Forelimb muscle (tissue), 1 donor: ENCODE measurements at places on chromosomes 1 and 21. TPM values are rescaled to one million over a fixed set of nuclear protein-coding genes. Genes with fewer than 3 reads are reported as not detected.

DNA sequence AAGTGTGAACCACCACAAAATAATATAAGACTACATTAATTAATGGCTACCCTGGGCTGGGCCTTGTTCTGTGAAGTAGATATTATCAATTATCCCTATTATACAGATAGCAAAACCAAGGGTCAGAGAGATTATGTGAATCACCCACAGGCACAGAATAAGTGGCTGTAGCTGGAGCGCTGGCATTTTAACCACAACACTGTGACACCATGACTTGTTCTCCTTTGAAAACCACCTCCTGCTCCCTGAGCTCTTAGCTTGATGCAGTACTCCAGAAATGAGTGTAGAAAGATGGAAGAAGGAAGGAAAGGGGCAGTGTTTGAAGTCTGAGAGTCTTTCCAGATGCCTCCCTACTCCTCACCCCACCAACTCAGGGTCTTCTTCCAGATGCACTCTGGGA lies 29.5 kb upstream of the JUN start:
- no peak for DNase-seq

GRCh38 chr1:202835548-202836072 lies 24.9 kb downstream of the PCAT6 start:
- DNase-seq = no peak

DNA sequence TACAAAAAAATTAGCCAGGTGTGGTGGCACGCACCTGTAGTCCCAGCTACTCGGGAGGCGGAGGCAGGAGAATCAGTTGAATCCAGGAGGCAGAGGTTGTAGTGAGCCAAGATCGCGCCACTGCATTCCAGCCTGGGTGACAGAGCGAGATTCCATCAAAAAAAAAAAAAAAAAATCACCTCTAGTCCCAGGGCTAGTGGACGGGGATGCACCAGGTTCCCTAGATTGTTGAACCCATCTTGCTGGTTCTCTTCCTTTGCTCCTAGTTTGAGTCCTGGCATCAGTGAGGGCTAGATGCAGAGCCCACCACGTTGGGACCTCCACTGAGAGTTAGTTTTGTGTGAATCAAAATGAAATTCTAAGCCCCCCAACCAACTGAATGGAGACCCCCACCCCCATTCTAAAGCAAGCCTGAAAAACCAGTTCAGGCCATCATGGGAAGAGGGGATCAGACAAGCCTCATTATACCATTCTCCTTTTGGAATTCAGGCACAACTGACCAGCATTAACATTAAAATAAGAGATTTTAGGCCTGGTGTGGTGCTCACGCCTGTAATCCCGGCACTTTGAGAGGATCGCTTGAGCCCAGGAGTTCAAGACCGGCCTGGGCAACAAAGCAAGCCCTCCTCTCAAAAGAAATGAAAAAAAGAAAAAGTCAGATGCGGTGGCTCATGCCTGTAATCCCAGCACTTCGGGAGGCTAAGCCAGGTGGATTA lies 17.9 kb upstream of the L1TD1 start:
- no peak for DNase-seq

GRCh38 chr1:85062425-85063026 lies 14.2 kb upstream of the MCOLN3 start:
- DNase-seq = no peak

DNA sequence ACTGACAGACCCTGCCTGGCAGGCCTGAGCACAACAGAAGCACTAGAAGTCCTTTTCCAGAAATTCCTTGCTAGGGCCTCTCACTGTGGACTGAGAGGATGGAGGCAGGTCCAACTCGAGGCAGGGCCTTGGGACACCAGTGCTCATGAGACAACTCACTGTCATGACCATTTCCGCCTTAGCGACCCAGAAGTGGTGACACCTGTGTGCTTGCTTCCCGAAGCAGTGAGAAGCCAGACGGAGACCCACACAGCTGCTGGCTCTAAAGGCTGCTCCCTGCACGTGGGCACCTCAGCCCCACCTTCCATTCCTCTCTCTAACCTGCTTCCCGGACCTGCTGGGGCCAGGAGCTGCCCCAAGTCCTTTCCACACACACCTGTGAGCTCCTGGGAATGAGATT lies 33.0 kb downstream of the KCNC4 start:
- no peak for DNase-seq

The FAM110D gene
- polyA plus RNA-seq = 0.76 TPM

GRCh38 chr1:70169018-70169839 lies 36.1 kb downstream of the LRRC40 start:
- no peak for DNase-seq

GRCh38 chr1:17891205-17892110 lies 136.3 kb downstream of the ACTL8 start:
- no peak for DNase-seq

The FCRLB gene
- polyA plus RNA-seq = 0.40 TPM

- peak; percentile 31 for DNase-seq
Measured at GRCh38 chr1:34924759-34925555, 4.5 kb downstream of the DLGAP3 start.

- no peak for DNase-seq
Measured at GRCh38 chr1:204045430-204045829, 27.5 kb upstream of the SOX13 start.

The RNASEL gene
- polyA plus RNA-seq = 2.5 TPM

GRCh38 chr1:23895082-23895481 lies 18.1 kb downstream of the CNR2 start:
- DNase-seq = no peak

- no peak for DNase-seq
Measured at GRCh38 chr1:58063095-58063494, 483.4 kb downstream of the OMA1 start.

- no peak for DNase-seq
Measured at GRCh38 chr1:234975122-234975940, 153.3 kb downstream of the TOMM20 start.

GRCh38 chr1:117674521-117675400 lies 68.9 kb downstream of the TENT5C start:
- DNase-seq = no peak

GRCh38 chr21:22421416-22422180 lies 1423.4 kb downstream of the NCAM2 start:
- DNase-seq = no peak

The FLG2 gene
- 0.06 TPM for polyA plus RNA-seq

The PTAFR gene
- polyA plus RNA-seq = 1.7 TPM

The DPT gene
- 84.4 TPM for polyA plus RNA-seq

DNA sequence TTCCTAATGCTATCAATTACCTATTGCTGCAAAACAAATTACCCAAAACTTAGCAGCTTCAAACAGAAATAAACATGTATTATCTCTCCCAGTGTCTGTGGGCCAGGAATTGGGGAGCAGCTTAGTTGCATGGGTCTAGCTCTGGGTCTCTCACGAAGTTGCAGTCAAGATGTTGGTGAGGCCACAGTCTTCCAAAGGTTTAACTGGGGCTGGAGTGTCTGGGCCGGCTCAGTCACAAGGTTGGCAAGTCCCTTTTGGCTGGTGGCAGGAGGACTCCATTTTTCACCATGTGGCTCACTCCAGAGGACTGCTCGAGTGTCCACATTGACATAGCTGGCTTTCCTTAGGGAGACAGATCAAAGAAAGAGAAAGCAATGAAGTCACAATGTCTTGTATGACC lies 5.0 kb upstream of the LRP8 start:
- DNase-seq = no peak

GRCh38 chr1:242128951-242129502 lies 130.1 kb upstream of the MAP1LC3C start:
- no peak for DNase-seq

GRCh38 chr1:89523572-89524368 lies 859 bp upstream of the LRRC8B start:
- DNase-seq = no peak

DNA sequence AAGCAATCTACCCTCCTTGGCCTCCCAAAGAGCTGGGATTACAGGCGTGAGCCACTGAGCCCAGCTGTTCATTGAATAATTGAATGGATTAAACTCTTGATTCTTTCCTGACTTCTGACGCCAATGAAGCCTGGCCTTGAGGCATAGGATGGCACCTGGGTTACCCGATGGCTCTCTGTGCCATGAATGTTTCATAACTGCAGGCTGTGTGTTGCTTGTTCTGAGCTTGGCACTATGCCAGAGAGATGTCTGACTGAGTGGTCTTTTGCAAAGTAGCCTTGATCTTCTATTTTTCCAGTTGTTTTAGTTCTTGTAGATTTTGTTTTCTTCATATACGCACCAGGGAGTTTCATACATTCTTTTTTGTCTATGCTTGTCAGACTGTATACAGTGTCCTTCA lies 38.5 kb upstream of the AK4 start:
- DNase-seq = no peak

The IGFN1 gene
- 3.4 TPM for polyA plus RNA-seq

DNA sequence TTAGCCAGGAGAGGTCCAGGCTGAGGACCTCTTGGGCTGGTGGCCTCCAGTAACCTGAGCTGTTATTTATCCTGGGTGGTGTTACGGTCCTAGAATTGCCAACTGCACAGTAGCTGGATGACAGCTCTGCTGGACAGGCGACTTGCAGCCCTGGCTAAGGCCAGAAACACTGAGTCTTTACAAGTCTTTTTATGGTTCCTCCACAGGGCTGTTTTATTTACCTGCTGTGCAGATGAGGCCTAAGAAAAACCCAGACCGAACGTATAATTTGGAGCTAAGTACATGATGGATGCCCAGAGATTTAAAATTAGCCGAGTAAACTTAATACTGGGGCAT lies 30.4 kb upstream of the LRRC38 start:
- no peak for DNase-seq

The APOBEC4 gene
- not detected for polyA plus RNA-seq

DNA sequence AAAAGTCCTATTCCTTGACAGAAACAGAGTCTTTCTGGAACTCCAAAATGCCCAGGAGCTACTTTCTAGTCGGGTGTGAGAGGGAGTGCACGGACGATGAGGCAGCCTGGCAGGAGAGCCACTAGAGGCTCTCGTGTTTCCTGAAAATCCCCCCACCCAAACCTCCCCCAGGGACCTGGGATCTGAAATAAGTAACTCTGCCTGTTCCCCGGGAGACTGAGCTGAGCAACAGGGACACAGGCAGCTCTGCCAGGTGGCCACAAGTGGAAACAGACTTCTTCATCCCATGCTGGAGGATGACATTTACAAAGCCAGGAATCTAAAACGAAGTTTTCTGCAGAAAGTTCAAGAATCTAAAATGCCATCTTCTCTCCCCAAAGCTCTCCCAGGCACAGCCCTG lies 77.1 kb downstream of the ITPKB start:
- DNase-seq = no peak

The S100A16 gene
- 43.0 TPM for polyA plus RNA-seq

DNA sequence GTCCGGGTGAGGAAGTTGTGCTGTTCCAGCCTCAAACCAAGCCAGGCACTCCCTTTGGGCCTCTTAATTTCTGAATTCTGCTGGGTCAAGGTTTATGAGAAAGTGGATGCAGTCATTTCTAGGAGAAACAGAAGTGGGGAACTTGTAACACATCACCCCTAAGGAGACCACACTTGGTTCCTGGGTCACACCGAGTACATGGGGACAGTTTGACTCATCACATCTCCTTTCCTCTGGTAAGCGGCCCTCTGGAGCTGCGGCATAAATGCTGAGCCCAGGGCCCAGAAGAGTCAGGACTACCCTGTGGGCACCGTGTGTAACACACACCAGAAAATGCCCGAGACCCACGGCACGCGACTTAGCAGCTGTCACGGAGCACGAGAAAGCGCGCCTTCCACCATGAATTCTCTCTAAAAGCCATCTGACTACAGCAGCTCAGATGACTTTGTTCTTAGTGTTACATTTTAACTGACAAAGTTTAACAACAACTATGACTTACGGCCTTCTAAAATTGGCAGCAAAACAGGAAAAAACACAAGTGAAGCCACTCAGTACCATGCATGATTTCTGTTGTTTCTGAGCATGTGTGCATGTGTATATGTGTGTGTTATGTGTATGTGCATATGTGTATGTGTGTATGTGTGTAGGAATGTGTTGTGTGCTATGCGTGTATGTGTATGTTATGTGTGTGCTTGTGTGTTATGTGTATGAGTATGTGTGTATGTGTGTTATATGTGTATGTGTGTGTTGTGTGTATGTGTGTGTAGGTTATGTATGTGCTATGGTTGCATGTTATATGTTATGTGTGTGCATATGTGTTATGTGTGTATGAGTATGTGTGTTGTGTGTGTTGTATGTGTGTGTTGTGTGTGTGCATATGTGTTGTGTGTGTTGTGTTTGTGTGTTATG lies 50.8 kb downstream of the TOMM20 start:
- no peak for DNase-seq

DNA sequence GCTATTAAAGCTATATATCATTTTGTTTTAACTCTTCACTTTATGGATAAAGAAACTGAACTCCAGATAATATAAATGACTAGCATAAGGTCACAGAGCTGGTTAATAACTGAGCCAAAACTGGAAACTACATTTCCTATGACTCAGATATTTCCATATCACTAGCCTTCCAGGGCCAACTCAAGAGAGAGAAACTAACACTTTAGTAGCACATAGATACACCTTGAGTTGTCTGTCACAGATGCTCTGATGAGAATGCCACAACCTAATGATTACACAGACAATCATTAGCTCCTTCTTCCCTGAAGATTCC lies 40.7 kb downstream of the NME7 start:
- no peak for DNase-seq

DNA sequence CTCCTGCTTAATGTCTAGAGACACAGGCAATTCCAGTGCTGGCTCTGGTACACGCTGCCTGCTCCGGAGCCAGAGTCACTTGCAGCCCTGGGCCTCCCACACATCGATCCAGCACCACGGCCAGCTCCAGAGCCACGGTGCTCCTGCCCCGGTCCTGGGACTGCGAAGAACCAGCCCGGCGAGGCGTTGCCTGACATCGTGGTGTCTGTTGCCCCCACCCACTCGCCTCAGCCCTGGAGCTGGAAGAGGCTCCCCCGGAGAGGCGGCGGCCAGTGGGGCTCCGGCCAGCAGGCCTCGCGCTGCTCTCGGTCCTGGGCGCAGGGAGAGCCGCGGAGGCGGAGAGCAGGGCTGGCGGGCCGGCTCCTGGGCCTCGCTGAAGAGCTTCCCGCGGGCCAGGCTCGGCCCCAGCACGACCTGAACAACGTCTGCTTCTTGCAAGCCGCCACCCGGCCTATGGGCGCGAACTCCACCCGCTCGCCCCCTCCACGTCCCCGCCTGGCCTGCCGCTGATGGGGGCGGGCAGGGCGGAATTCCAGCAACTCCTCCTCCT lies 364.8 kb downstream of the CEP170 start:
- DNase-seq = no peak

DNA sequence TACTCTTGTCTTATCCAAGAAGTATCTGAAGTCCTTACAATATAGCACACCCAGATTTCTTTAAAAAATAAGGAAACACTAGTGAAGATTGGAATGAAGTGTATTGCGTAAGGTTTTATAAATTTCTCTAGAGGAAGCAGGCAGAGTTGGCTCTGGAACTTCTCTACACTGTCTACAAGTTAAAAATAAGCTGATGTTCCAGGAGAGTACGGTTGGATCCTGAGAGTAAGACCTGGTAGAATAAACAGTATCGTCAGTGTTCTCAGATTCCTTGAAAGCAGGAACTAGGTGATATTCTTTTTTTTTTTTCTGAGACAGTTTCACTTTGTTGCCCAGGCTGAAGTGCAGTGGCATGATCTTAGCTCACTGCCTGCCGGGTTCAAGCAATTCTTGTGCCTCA lies 107.9 kb downstream of the USP25 start:
- DNase-seq = no peak

DNA sequence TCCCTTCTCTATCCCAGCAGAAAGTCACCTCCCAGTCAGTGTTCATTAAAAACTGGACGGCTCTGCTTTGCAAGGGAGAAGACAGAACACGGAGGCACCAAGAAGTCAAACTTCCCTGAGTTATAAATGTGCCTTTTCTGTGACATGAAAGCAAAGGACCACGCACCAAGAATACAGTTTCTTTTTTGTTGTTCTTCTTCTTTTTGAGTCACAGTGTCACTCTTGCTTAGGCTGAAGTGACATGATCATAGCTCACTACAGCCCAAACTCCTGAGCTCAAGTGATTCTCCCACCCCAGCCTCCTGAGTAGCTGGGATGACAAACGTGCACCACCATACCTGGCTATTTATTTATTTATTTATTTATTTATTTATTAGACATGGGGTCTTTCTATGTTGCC lies 22.7 kb downstream of the GLUL start:
- no peak for DNase-seq
